Activated CD4-positive, CD25-positive, alpha-beta regulatory T cell (primary cell): ENCODE measurements at places on chromosomes 1 and 21.

DNA sequence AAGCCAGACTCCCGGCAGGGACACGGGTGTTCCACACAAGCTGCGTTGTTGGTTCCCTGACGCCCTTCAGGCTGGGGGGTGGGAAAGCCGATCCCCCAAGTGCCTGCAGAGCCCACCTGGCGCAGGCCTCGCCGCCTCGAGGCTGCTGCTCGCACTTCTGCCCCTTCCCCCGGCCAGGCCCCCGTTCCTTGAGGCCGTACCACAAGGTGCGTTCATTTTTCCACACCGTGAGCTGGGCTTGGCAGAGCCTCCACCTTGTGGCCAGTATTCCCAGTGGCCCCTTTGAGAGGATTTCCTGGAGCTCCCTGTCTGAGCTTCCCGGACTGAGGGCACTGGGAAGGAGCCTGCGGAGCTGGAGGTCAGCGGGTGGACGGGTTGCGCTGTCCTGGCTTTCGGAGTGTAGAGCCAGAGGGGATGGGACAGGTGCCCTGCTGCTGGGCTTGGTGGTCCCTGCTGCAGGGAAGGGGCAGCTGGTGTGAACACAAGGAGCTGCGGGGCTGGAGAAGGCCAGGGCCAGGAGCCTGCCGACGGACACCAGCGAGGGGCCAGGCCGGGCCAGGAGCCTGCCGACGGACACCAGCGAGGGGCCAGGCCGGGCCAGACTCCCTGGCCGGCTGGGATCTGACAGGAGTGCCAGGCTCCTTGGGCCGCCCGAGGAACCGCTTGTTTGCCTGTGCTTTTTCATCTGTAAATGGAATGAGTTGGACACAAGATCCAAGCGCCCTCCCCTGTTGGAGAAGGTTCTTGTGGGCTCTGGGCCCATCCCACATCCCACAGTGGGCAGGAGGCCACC lies 18.4 kb downstream of the PDXK start:
- DNase-seq = no peak

DNA sequence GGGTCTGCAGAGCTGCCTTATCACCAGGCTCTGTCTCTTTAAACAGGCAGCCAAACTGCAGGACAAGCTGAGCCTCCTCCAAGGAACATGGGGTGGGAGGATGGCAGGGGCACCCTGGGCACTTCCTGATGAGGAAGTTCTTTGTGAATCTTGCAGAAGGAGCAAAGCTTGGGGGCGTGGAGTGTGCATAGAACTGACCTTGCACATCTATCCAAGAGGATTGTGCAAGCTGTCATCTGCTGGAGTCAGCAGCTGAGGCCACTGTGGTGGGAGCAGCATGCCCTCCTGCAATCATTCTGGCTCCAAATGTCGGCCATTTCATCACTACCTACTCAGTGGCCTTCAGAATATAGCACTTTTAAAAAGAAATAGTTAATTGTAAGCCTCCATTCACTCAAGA lies 182.2 kb downstream of the AJAP1 start:
- DNase-seq = no peak

DNA sequence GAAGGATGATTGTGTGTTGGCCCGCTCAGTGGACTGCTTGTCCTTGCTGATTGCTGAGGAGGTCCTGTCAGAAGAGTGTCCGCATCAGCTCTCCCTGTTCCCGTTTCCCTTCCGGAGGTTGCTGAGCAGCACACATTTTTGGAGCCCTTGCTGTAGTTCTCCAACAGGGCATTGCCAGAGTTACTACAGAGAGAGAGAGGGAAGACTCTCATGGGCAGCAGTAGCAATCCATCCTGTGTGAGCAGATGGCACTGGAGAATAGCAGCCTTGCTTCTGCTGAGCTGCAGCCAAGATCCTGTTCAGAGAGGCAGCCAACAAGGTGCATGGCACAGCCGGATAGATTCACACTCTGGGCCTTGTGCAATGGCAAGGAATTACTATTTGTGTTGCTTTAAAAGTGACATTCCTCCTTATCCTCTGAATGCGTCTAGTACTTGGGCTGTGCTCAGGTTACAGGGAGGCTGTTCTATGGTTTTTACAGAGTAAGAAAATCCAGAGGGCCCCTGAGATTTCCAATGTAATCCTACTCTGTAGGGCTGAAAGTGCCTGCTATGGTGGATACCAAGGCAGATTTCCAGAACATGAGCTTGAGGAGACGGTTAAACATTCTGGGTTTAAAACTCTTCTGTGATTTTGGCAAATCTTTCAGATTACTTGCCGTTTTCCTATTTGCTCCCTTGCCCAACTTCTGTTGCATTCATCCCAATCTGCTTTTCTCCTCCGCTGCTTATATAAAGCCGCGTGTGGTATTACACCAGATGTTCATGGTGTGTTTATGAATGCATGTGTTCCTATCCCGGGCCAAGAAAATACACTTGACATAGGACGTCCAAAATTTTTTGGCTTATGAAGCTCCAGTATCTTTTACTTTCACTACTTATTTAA lies 27.4 kb downstream of the AK4 start:
- no peak for DNase-seq

DNA sequence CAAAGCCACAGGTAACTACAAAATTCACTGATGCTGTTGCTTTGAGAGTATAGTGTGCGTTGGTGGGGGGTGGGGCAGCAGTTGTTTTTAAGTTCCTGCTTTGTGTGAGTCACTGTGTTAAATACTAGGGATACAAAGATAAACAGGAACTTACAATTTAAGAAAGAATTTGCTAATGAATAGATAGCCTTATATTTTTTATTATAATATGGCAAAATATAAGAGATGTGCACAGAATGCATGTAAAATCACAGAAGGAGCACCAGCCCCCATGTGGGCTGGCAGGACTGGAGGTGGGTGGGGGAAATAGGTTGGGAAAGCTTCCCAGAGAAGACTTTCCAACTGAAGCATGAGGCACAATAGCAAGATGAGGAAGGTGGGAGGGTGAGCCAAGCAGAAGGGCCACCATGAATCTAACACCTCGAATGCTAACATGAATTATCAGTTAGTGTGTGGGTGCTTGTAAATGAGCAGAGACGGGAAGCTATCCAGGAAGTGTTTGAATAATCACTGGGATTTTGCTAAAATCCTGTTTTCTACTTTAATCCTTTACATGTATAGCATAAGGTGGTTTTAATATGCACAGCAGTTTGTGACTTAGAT lies 57.0 kb upstream of the RAVER2 start:
- no peak for DNase-seq

GRCh38 chr1:201565024-201565730 lies 26.2 kb downstream of the NAV1 start:
- no peak for DNase-seq

GRCh38 chr21:44858791-44859190 lies 14.7 kb downstream of the PTTG1IP start:
- no peak for DNase-seq

DNA sequence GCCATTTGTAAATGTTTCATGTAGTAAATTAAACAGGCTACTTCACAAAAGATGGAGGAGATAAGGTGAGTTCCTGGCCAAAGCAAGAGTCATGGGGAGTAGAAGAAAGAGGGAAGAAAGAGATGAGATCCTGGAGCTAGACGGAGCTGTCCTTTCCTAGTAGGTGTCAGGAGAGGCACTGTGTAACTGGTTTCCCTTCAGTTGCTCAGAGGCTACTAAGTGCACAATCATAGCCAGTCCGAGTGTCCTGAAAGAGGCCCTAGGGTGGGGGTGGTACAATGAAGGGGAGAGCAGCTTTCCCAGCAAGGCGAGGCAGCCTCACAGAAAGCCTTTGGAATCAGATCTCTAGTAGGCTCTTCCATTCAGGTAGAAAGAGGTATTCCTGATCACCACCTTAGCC lies 390.9 kb downstream of the KCNH1 start:
- DNase-seq = no peak

DNA sequence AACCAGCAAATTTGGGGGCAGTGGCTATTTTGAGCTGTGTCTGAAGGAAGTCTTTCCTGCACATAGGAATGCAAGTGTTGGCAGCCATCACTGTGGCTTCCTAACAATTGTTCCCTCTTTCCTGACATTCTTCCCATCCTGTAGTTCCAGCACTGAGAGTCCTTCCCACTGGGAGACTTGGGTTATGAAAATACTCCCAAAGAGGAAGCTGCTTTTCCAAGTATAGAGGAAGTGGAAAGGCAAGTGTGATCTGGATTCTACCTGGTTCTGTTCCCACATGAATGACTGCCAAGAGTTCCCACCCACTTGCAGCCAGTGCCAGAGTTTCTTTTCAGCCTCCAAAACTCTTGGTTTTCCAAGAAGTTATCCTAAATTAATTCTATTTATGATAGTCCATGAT lies 98.5 kb upstream of the CD53 start:
- DNase-seq = no peak

GRCh38 chr1:32791881-32792280 lies 25.3 kb downstream of the YARS1 start:
- DNase-seq = no peak

DNA sequence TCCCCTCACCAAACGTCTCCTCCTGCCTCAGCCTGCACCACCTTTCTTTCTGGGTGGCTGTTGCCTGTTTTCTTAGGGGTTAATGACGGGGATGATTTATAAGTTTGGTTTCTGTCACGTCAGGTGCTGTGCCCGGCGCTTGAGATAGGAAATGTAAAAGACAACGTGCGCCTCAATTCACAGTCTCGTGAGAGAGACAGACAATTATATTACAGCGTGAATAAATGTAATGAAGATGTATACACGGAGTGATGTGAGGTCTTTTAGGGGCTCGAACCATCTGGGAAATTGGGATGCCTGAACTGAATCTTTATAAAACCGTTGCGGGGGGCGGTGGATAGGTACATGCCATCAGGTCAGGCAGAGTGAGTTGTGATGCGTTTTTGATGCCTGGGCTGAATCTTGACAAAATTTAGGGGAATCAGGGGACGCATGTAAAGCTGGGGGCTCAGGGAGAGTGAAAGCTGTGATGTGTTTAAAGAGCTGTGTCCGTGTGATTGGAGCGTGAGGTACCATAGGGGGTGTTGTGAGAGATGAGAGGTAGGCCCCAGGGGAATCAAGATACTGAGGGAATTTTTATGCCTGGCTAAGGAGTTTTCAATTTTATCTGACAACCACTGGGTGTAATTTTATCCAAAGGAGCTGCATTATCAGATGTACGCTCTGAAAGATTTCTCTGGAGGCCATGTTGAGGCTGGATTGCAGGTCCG lies 831 bp downstream of the TIPRL start:
- no peak for DNase-seq

DNA sequence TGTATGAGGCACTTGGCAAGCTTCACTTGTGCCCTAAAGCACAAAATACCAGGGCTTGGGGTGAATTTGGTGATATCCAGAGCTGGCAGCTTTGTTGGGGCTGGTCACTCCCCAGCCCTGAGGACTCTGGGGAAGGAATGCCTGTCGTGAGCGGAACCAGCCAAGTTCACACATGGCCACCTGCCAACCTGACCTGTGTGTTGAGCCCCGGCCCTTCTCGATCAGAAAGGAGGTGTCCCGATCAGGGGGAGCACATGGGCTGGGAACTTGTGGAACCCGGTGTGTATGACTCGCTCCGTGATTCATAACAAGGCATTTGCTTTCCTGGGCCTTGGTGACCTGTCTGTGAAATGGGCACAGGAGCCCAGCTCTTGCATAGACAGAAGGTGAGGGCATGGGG lies 43.1 kb downstream of the AGPAT3 start:
- DNase-seq = no peak

DNA sequence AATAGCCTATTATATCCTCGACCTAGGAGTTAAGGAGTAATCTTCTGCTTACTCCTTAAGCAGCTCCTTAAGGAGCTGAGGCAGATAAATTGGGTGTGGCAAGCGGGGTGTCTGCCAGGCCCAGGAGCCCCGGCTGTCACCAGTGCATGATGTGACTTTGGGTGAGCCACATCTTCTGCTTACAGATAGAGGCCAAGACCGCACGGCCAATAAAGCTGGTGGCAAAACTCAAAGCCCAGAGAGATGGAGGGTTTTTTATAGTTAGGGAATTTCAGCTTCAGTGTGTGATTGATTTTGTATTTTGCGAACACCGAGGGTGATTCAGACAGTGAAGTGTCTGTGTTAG lies 9.8 kb downstream of the MX2 start:
- no peak for DNase-seq

- no peak for DNase-seq
Measured at GRCh38 chr21:40047993-40048730, 180.9 kb downstream of the PCP4 start.

- peak; percentile 37 for DNase-seq
Measured at GRCh38 chr1:9494936-9495758, 44.1 kb upstream of the SLC25A33 start.

GRCh38 chr1:29634746-29635335 lies 398.5 kb downstream of the PTPRU start:
- no peak for DNase-seq

DNA sequence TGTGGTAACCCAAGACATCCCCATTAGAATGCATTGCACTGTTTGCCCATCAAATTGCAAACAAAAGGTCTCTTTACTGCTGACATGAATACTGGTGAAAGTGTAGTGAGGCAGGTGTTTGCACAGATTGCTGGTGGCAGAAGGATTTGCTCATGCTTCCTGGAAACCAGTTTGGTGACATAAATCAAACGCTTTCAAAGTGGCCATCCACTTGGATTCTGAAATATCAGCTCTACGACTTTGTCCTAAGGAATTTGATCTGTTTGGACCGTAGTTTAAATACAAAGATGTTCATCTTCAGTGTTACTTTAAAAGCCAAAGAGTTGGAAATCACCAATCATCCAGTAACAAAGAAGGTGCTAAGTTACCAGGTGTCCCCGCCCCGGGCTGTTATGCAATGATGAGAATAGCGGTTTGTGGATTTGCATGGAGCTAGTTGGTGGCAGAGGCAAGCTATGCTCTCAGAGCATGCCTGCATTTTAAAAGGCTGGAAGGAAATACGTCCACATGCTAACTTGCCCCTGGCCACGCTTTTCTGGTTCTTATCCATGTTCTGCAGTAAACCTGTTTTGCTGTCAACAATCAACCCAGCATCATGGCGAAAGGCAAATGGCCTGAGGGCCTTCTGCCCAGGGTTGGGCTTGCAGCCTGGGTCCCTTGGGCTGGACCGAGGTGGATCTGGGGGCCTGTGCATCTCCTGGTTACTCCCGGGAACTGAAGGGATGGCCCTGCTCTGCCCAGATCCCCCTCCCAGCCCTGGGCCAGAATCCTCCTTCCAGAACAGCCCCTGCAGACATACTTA lies 49.2 kb downstream of the UMODL1 start:
- no peak for DNase-seq

DNA sequence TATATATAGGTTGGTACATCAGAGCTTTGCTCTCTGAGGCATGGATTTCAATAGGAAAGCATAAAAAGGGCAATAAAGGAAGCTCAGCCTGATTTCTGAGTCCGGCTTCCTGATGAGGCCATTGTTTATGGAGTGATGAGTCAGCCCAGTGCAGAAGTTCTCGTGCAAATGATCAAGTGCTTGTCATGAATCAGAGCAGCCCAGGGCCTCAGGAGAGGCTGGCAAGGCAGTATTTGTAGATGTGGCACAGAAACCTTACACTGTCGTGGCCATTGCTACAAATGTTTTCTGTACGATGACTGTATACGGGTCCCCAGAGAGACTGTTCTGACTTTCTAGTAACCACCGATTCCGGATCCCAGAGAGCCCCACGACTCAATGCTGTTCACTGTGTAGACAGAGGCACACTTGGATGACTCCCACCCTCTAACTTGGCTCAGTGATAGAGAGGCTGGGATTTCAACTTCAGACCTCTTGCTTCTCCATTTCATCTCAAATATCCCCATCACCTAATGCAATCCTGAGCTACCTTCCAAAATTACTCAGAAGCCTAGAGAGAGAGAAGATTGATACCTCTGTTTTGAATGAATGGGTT lies 26.8 kb downstream of the UMODL1 start:
- no peak for DNase-seq
